Activated T-cell treated with anti-CD3 and anti-CD28 coated beads for 48 hours (primary cell): ENCODE measurements at places on chromosomes 7 and 10.

DNA sequence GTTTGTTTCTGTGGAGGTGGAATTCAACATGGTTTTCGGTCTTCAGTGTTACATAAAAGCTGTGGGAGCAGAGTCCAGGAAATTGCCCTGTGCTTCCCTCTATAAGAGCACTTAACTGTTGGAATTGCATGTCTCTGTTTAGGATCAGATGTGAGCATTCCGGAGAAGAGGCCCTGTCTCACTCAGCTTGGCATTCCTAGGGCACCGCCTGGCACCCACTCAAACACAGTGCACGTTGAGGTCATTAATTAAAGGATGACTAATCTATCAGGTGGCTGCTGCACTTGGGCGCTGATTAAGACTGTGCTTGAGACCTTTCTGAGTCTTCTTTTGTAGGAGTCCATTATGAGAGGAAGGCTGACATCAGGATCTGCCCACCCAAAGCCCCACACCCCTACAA lies 82.8 kb upstream of the VIPR2 start:
- no peak for DNase-seq

DNA sequence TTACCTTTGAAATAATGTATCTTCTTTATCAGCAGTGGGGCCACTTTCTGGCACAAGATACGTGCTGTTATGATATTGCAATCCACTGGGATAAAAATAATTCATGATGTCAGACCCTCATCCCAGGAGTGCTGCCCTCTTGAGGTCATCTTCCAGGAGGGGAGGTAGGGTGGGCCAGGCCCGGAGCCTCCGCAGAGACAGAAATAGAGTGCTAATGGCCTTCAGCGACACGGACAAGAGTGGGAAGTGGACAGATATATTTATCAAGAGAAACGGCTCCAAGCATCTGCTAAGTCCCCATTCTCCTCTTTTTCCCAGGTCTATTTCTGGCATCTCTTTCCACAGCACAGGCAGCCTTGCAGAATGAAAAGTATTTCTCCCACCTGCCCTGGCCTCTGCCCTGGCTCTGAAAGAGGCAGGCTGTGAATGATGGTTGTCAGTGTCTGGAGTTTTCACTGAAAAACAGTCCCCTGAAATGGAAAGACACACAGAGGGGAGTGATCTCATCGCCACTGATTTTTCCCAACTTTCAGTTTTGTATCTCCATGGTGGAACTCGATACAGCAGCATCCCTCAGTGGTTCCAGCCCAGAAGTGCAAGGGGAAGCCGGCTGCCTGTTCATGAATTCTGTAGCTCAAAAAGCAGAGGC lies 251.7 kb upstream of the MYO3A start:
- DNase-seq: no peak

GRCh38 chr7:116171094-116171493 lies 39.2 kb upstream of the TES start:
- DNase-seq: no peak

- no peak for DNase-seq
These were observed 327.1 kb downstream of the GFRA1 start for GRCh38 chr10:115945701-115946445.

GRCh38 chr10:89808842-89809241 lies 107.5 kb downstream of the KIF20B start:
- no peak for DNase-seq

GRCh38 chr7:122438492-122438891 lies 133.9 kb upstream of the FEZF1 start:
- DNase-seq: no peak

GRCh38 chr7:1348096-1348822 lies 111.0 kb downstream of the MICALL2 start:
- DNase-seq: no peak

GRCh38 chr10:33306701-33307519 lies 27.6 kb downstream of the NRP1 start:
- DNase-seq: no peak

GRCh38 chr7:33714208-33714607 lies 191.1 kb upstream of the BMPER start:
- DNase-seq: no peak

DNA sequence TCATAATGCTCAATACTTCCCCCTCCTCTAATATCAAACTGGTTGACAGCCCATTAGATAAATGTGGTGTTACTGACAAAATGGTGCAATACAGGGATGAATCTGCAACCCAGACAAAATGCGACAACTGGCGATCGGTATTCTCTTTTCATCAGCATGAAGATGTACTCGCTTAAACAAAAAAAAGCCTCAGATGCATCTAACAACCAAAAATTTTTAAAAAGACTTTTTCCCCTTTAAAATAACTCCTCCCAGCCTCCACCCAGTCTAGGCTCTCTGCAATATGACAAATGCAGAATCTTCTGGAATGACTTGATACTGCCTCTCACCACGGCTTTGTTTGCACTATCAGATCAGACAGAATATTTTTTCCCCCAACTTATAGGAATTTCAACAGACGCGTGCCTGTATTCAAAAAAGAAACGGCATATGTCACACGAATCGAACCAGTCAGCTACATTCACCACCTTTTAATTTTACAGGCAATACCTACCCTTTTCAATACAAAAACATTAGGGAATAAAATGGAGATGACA lies 1.2 kb downstream of the YWHAG start:
- DNase-seq: no peak

DNA sequence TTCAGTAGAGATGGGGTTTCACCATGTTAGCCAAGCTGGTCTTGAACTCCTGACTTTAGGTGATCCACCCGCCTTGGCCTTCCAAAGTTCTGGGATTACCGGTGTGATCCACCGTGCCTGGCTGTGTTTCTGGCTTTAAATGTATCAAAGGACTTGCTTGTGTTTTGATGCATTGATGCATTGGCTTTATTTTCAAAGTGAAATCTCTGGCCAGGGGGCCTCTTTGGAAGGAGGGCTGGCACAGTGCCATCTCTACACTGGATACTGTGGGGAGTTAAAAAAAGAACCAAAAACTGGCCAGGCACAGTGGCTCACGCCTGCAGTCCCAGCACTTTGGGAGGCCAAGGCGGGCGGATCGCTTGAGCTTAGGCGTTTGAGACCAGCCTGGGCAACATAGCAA lies 16.0 kb downstream of the MNX1 start:
- DNase-seq: no peak

DNA sequence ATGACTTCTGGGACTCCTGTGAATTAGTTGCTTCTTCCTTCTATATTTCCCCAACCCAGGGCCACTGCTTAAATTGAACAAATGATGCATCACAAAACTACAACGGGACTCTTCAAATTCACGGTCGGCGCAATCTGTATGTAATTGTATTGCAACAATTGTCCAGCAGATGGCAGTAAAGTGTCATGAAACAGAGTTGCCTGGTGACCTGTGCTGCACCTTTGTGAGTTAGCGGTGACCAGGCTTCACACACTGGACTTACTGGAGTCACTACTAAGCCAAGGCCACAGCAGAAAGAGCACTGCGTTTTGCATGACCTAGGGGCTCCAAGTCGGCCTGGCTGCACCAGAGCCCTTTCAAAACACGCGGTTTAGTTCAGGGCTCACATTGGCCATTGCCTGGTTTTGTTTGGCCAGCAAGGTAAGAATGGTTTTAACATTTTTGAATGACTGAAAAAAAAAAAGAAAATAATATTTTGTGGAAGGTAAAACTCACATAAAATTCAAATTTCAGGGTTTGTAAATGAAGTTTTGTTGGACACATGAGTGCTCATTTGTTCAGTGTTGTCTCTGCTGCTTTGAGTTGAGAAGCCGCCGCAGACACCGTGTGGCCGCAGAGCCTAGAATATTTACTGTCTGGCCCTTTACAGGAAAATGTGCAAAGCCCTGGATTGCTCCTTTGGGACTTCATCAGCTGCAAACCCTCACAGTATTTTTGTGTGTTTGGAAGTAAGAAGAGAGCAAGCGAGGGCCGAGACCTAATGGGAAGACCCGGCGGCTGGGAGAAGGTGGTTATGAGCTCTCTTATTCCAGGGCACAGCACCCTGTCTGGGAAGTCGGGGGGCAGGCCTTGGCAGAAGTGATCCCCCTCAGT lies 23.2 kb upstream of the ZNF32 start:
- DNase-seq: no peak

DNA sequence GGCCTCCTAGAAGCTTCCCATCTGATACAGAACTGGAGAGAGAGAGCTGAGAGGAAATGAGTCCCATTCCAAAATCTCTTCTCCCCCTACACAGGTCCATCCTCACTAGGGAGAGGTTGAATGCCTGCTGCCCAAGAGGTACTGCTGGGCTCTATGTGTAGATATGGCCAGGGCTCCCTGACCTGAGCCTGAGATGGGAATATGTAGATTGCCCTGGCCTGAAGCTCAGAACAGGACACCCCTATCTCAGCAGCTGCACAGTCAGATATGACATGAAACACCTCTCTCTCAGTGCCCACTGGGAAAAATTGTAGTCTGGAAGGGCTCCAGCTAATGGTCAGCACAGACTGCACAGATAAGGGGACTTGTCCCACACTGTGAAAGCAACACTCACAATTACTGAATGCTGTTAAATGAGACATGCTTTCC lies 3.1 kb upstream of the IFIT1B start:
- no peak for DNase-seq

DNA sequence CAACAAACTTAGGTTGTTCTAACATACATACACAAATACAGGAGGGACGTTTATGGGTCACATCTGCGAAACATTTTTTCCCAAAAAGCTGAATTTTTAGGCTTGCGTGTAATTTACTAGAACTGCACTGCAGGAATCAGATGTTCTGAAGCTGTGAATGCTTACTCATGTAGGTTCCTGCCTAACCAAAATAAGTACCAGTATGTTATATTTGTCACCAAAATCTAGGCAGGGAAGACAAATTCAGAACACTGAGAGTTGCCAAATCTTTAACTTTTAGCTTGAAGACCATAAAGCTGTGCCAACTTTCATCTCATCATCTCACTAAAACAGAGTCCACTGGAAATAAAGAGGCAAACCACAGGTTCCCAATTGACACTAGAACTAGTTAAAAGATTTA lies 5.7 kb downstream of the UBE2H start:
- DNase-seq: no peak

DNA sequence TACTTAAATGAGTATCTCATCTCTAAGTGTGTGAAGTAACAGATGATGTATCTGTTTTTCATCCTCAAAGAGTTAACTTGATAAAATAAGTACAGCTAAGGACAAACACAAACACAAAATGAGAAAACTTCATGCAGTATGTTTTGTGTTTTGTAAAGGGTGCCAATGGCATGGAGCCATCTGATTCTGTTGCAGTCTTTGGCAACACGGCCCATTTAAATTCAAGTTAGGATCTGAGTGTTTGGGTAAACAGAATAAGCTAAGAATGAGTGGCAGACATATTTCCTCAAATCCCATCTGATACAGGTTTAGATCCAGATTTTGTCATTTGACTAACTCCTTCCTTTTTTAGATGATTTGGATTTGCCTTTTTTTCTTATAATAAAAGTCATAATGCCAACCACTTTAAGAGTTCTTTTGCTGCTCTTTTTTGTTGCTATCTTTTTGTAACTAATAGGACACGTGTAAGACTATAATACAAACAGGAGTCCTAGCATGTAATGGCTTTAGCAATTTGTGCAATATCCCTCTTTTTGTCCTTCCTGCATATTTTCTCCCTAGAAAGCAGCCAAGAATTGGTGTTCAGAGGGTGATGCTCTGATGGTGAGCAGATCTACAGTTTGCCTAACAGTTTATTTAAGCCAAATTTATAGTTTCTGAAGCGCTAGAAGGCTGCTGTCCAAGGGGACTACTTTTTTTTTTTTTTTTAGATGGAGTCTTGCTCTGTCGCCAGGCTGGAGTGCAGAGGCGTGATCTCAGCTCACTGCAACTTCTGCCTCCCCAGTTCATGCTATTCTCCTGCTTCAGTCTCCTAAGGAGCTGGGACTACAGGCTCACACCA lies 18.9 kb upstream of the ACTA2 start:
- no peak for DNase-seq

DNA sequence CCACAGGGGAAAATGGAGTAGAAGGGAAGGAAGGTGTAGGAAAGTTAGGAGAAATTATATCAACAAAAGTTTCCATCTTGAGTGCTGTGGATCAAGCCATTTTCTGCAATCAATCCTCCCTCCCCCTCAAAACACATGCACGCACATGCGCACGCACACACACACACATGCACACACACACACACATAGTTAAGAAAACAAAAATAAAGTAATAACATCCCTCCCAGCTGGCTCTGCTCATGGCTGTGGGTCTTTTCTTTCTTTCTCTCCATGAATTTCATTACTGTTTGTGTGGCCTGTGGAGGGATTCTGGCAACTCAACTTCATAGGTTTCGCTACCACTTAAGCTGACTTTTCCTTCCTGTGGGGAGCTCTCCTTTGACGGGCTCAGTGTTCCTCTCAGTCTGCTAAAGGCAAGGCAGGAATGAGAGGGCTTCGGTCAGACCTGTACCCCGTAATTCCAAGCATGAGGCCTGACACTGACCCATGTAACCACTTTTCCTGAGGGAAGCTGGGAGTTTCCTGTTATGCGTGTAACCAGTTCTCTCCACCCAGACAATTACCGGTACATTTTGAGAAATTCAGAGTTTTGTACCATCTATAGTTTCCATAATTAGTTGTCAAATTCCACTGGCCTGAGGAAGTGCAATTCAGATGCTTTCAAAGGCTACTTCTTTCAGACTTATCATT lies 79.8 kb downstream of the ZNF92 start:
- DNase-seq: no peak

- DNase-seq: no peak
These were observed 711.2 kb downstream of the GRID1 start for GRCh38 chr10:85655411-85655810.

- no peak for DNase-seq
These were observed 7.2 kb downstream of the VSIR start for GRCh38 chr10:71765906-71766716.

GRCh38 chr7:55246171-55246570 lies 119.0 kb upstream of the LANCL2 start:
- no peak for DNase-seq

GRCh38 chr10:44975431-44976331 lies 2.9 kb downstream of the DEPP1 start:
- DNase-seq: no peak

- DNase-seq: no peak
These were observed 90.3 kb downstream of the TRRAP start for GRCh38 chr7:98968621-98969020.

- DNase-seq: no peak
These were observed 161.4 kb downstream of the ELMO1 start for GRCh38 chr7:37287131-37287855.

- no peak for DNase-seq
These were observed 248.5 kb downstream of the BUB3 start for GRCh38 chr10:123402656-123403055.

- no peak for DNase-seq
These were observed 162.4 kb downstream of the AGMO start for GRCh38 chr7:15399441-15399840.

DNA sequence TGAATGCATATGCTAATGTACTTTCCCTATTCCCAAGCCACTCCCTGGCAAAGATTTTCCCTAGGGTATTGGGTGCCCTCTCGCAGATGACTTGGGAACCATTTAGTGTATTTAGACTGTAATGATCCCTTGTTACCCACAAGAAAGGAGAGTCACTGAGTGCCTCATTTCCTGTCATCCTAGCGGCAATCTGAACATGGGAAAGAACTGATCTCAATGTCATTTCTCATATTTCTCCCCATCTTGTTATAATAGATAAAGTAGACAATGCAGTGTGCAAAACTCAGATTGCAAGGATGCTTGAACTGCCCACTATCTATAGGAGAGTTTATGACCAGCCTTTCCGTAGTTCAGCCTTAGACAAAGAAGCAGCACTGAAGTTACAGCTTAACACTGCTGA lies 123.3 kb downstream of the MICU1 start:
- DNase-seq: no peak
